ENCODE measurements at places on chromosomes 11 and 22. TPM values are rescaled to one million over a fixed set of nuclear protein-coding genes. Genes with fewer than 3 reads are reported as not detected.
A peak's percentile ranks its signal among the peaks of the same experiment; 100 is the strongest.

- peak overlapping the region; percentile 98 for H3K27ac ChIP-seq
- H3K4me1 ChIP-seq = peaks cover 71% of the 10 kb centered on the region
- DNase-seq = peak; percentile 84
Observed at GRCh38 chr11:73321604-73322381, 13.7 kb downstream of the ARHGEF17 start.

DNA sequence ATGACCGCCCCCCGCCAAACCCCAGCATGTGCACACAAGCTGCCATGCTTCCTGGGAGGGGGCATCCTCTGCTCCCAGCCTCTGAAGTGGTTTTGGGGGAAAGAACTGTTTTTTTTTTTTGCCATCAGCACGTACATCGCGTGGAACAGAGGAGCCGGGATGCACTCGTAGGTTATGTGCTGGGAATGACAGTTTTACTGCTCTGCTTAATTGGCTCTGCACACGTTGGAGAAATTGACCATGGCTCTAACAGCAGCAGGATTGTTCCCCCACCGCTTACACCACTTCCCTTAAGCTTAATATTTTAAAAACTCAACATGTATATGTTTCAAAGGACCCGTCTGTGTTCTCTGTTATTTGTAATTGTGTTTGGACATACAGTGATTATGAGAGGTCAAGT, 175.2 kb downstream of the NAV2 start:
- H3K4me3 ChIP-seq = no peak overlapping the region
- no peak for DNase-seq
- H3K27me3 ChIP-seq = no peaks in the 10 kb centered on the region
- H3K36me3 ChIP-seq = peaks cover 10% of the 10 kb centered on the region

GRCh38 chr11:99537681-99538080, 516.9 kb downstream of the CNTN5 start:
- H3K36me3 ChIP-seq = no peaks in the 10 kb centered on the region
- no peak overlapping the region for H3K4me3 ChIP-seq
- no peak for DNase-seq
- no peak overlapping the region for H3K27ac ChIP-seq
- no peaks in the 10 kb centered on the region for H3K27me3 ChIP-seq

DNA sequence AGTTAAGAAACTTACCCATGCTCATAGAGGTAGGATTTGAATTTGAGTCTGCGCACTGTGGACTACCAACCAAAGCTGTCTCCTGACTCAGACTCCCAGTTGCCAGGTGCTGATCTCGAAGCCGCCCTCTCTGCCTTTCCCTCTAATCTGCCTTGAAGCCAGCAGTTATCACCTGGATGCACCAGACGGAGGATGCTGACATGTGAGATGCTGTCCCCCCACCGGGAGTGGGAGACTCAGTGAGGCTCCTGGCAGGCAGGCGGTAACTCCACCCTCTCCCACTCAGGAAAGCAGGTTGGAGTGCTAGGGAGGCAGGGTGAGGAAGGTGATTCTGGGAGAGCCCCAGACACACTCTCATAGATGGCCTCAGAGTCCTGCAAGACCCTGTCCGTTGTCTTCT, 40.4 kb downstream of the KIAA1671 start:
- no peak for DNase-seq
- no peaks in the 10 kb centered on the region for H3K36me3 ChIP-seq
- H3K27me3 ChIP-seq = no peaks in the 10 kb centered on the region
- no peak overlapping the region for H3K27ac ChIP-seq
- no peaks in the 10 kb centered on the region for H3K4me1 ChIP-seq
- H3K4me3 ChIP-seq = no peak overlapping the region

GRCh38 chr11:29272019-29272654, 744.7 kb downstream of the KCNA4 start:
- H3K4me1 ChIP-seq = peaks cover 3% of the 10 kb centered on the region
- H3K27ac ChIP-seq = peak overlapping the region; percentile 37
- no peaks in the 10 kb centered on the region for H3K36me3 ChIP-seq
- peak; percentile 55 for DNase-seq
- no peak overlapping the region for H3K4me3 ChIP-seq
- H3K27me3 ChIP-seq = no peaks in the 10 kb centered on the region

GRCh38 chr11:126405906-126406305, 50.4 kb downstream of the ST3GAL4 start:
- H3K4me1 ChIP-seq = peaks cover 7% of the 10 kb centered on the region
- no peak for DNase-seq
- H3K36me3 ChIP-seq = peaks cover 11% of the 10 kb centered on the region
- H3K27me3 ChIP-seq = no peaks in the 10 kb centered on the region
- no peak overlapping the region for H3K27ac ChIP-seq

DNA sequence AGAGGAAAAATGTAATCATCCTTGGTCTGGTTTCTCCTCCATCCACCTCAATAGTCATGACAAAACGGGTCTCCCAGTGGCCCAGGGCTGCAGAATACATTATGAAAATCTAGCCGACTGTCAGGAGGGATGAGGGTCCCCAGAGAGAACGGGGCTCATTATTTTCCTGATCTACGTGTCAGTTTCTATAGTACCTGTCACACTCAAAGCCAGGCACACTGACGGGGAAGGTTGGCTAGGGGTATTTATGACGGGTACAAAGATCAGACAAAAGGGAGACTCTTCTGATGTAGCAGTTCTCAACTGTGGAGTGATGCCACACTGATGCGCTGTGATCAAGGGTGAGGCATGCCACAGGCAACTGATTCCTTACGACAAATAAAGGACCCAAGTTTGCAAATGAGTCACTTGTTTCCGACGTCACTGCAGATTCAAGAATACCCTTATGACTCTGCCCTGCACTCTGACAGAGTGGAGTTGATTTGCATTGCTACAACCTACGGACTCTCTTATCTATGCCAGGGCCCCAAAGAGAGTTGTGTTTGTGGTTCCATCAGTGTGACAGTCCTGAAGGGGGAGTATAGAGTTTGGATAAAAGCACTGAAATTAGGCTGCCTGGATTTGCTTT, 188.2 kb upstream of the TBCEL start:
- H3K4me1 ChIP-seq = no peaks in the 10 kb centered on the region
- no peak overlapping the region for H3K4me3 ChIP-seq
- DNase-seq = peak; percentile 12
- no peak overlapping the region for H3K27ac ChIP-seq

DNA sequence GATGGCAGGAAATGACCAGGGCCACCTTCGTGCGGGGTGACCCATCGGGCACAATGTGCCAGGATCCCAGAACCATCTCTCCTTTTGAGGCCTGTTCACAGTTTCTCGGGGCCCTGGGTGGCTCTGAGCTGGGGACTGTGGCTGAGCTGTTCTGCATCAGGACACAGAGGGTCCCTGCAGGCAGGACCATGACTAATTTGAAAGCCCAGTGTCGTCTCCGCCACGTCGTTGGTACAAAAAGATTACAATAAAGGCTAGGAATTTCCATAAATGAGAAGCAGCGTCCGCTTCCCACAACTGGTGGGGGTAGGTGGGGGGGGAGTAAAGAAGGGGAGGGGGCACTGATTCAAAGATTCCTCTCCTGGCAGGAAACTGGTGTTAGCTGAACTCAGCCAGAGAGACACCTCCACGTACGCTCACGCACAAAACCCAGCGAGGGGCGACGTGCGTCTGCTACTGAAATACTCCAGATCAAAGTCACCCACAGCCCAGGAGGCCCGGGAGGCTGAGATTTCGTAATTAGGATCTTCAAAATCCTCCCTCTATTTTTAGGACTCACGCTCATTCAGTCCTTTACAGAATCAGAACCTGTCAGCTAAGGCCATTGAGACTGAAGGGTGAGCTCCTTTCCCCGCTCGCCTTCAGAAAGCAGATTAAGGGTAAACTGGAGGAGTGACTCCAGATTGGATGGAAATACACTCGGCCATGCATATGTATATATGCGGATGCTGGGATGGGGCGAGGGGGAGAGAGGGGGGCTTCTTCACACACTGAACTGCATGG, 11.0 kb downstream of the MN1 start:
- peaks cover 4% of the 10 kb centered on the region for H3K4me1 ChIP-seq
- no peak overlapping the region for H3K27ac ChIP-seq
- no peak overlapping the region for H3K4me3 ChIP-seq

- H3K27ac ChIP-seq = no peak overlapping the region
- H3K36me3 ChIP-seq = no peaks in the 10 kb centered on the region
- H3K4me3 ChIP-seq = no peak overlapping the region
- peaks cover 2% of the 10 kb centered on the region for H3K27me3 ChIP-seq
- DNase-seq = no peak
Observed at GRCh38 chr22:23029521-23030228, 40.6 kb upstream of the GNAZ start.

Gene CCDC88B
- total RNA-seq = 1.7 TPM

Gene KCNK4
- total RNA-seq = not detected

Gene MUC5AC
- not detected for total RNA-seq

Gene NCAPD3
- total RNA-seq = 19.7 TPM

Gene RIBC2
- total RNA-seq = 0.28 TPM

Gene SEC14L3
- not detected for total RNA-seq

Gene SERPINH1
- total RNA-seq = 772 TPM

Gene KCNE3
- total RNA-seq = 0.18 TPM

Measured in IMR-90 (cell line).